Epithelial cell of proximal tubule (primary cell): ENCODE measurements at places on chromosomes 3 and 15. TPM values are rescaled to one million over a fixed set of nuclear protein-coding genes. Genes with fewer than 3 reads are reported as not detected.

SLC12A1 gene
- 0.06 TPM in 1 of 2 replicates, not detected in the other for total RNA-seq

CPEB1 gene
- 0.35 and 0.43 TPM in 2 replicates for total RNA-seq

LMOD3 gene
- total RNA-seq, result not detected in 2 replicates

EPHB3 gene
- total RNA-seq, result 0.07 and 0.92 TPM in 2 replicates

CLDN16 gene
- 8.5 and 29.7 TPM in 2 replicates for total RNA-seq

TRAT1 gene
- total RNA-seq, result not detected in 2 replicates

ACOX2 gene
- 0.51 and 1.7 TPM in 2 replicates for total RNA-seq

SNRPN gene
- total RNA-seq, result 118 and 189 TPM in 2 replicates

SLC24A5 gene
- total RNA-seq, result not detected in 2 replicates

CHRD gene
- total RNA-seq, result not detected in 2 replicates

GOLGA8M gene
- total RNA-seq, result 0.06 TPM in 1 of 2 replicates, not detected in the other

PIERCE2 gene
- total RNA-seq, result 1.4 and 3.3 TPM in 2 replicates

- no peak for DNase-seq
Observed at GRCh38 chr15:99210334-99210733, 39.0 kb downstream of the TTC23 start.

DNA sequence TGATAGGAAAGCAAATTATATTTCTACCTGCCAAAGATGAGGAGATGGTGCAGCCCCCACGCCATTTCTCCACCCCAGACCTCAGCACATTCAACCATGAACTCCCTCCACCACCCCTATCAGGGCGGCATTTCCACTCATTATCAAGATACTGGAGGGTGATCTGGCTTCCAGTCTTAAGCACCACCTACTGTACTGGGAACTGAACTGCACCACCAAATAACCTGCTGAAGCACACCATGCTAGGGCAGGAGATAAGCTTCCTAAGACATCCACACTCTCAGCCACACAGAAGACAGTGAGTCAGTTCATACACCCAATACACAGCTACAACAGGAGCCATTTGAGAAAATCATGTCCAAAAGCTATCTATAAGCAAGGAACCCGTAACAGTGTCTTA, 98.8 kb downstream of the FGF7 start:
- DNase-seq, result no peak

GRCh38 chr3:80439490-80439889, 671.7 kb upstream of the ROBO1 start:
- no peak for DNase-seq

DNA sequence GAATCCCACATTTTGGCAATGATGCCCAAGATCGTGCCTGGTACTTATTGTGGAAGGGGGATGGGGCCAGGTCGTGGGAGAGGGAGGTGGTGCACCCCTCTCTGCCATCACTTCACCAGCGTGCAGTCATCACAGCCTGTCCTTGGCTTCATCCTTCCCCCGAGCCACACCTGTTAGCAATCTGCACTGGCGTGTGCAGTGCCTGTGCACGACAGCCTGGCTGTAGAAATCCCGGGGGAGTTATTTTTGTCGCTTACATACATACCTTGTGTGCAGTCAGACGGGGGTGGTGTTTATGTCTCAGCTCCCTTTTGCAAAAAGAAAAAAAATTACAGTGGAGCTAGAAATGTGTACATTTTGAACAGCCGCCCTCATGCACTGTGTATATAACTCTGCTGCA, 216.0 kb downstream of the TLE3 start:
- no peak for DNase-seq

DNA sequence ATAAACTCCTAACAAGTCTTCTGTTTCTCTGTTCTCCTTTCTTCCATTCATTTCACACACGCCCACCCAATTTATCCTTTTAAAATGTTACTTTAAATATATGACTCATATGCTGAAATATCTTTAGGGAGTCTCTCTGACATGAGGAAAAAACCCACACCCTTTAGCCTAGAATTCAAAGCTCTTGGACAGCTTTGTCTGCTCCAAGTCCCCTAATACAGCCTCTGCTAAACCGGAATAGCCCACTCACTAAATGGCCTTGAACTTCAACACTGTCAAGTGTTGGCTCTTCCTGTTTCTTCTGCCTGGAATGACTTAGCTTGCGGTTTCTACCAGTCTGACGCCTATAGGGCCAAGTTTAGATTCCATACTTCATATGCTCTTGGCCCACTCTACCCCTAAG, 3.3 kb upstream of the CD96 start:
- DNase-seq, result no peak

GRCh38 chr15:31465083-31465955, 138.7 kb downstream of the KLF13 start:
- no peak for DNase-seq

GRCh38 chr15:78325092-78325843, 14.9 kb upstream of the CRABP1 start:
- peak; percentile 53 for DNase-seq

DNA sequence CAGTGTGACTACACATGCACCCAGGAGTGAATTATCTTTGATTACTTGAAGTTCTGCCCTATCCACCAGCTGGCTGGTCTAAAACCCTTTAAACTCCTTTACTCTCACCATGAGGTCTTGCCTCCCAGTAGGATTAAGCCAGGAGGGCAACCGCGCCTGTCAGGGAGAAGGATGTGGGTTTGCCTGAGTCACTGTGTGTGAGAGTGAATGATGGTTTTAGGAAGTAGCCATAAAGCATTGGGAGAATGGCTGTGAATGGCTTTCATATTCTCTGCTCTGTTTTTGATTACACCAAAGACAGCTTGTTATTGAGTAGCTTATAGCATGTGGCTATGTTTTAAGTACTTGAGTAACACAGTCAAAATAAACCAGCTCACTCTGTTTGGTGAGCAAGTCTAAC, 637.7 kb upstream of the TBL1XR1 start:
- DNase-seq, result peak; percentile 48

DNA sequence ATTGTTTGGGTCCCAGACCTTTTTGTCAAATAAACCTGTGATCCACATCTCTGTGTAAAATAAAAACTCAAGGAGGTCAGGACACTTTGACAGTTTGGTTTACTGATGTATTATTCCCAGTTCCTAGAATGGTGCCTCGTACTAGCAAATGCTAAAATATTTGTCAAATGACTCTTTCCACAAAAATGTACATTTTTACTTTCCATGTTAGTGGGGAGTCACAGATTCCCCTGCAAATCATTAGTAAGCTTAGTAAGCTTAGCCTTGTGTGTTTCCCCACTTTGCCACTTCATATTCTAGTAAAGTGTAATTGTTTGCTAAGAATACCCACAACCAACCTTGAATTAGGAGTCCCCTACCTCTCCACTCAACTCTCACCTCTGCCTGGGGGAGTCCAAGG, 2.4 kb upstream of the MAGI1 start:
- no peak for DNase-seq

- no peak for DNase-seq
Observed at GRCh38 chr15:94610485-94610884, 379.1 kb downstream of the MCTP2 start.

- no peak for DNase-seq
Observed at GRCh38 chr3:129185783-129186182, 2.1 kb upstream of the CNBP start.

DNA sequence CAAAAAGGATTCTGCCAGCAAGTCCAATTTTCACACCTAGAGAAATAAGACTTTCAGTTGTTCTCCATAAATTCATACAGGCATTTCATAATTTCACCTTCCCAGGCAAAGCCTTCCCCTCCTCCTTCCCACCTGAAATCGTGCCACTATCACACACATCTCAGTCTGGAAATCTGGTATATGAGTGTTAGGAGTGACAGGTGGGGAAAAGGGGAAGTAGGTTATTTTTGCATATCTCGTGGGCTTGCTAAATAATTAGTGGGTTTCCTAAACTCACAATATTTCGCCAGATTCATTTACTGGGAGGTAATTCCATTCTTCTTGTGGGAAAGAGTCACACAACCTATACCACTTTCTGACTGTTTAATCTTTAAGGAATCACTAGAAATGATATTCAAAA, 7.4 kb downstream of the ALDH1A2 start:
- no peak for DNase-seq

- DNase-seq, result no peak
Observed at GRCh38 chr3:122615303-122615702, 37.9 kb downstream of the PARP15 start.

GRCh38 chr15:57827971-57828370, 121.5 kb downstream of the POLR2M start:
- DNase-seq, result no peak

GRCh38 chr3:50300681-50301254, 1.6 kb upstream of the HYAL3 start:
- no peak for DNase-seq

GRCh38 chr3:169822540-169822939, 9.8 kb upstream of the LRRC34 start:
- no peak for DNase-seq

GRCh38 chr3:67662733-67663132, 8.3 kb upstream of the SUCLG2 start:
- DNase-seq, result no peak

DNA sequence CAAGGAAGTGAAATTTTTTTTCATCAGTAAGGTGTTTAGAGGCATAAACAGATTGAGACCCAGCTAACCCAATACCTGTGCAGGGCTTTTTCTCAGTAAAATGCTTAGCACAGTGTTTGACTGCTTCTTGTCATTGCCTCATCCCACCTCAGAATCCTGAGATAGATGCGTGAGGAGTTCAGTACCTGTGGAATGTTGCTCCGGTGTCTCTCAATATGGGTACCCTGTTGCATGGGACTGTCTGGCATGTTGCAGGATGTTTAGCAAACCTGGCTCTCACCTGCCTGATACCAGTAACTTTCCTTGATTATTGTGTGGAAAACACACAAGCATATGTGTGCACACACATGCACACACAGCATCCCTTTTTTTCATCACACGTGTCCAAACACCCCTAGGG, 128.4 kb downstream of the MCTP2 start:
- DNase-seq, result no peak

DNA sequence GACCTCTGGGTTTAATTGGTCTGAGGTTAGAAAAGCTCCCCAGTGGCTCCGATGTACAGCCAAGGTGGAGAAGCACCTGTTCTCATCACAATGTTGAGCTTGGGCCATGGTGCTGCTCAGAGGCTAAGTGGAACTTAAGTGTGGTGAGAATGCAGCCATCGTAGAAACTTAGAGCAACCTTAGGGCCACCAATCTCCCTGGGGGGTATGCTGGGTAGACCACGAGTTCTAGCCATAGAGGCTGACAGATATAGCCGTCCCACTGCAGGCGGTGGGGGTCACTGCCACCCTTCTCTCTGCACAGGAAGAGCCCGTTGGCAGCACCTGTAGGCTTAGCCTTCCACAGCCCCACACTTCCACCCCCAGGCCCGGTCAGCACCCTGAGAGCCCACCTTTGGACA, 38.0 kb downstream of the MGLL start:
- no peak for DNase-seq

GRCh38 chr15:60535743-60536142, 56.8 kb upstream of the ICE2 start:
- no peak for DNase-seq

DNA sequence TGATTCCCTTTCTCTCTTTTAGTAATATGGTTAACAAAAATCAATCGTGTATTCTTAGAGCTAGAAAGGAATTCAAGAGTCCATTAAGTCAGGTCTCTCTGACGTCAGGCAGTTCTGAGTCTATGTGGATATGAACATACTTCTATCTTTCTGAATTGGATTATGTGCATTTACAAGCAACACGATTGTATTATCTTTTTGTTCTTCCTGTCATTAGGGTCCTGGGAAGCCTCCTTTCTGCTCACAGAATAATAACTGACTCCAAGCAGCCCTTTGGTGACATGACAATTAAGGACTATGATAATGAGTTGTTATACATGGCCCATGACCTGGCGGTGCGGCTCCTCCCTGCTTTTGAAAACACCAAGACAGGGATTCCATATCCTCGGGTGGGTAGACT, 14.0 kb downstream of the EDEM1 start:
- DNase-seq, result no peak
